Sciatic nerve (tissue), 2 donors: ENCODE measurements at places on chromosomes 7 and 10. TPM values are rescaled to one million over a fixed set of nuclear protein-coding genes. Genes with fewer than 3 reads are reported as not detected.

DNA sequence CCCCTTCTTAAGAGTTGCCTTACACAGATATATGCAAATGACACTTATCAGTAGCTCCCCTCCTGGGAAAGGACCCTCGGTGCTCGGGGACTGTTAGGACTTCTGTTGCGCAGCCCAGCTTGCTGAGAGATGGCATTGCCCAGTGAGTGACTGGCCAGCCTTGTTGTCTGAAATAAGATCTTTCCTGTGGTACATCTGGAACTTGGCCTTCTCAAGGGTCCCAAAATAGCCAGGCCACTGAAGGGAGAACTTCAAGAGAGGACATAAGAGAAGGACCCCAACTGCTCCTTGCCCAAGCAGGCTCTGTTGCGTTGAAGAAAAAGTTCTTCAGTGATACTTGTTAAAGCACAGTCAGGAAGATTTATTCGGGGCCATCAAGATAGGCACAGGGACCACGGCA, 17.3 kb downstream of the BAG3 start:
- DNase-seq = no peak

DNA sequence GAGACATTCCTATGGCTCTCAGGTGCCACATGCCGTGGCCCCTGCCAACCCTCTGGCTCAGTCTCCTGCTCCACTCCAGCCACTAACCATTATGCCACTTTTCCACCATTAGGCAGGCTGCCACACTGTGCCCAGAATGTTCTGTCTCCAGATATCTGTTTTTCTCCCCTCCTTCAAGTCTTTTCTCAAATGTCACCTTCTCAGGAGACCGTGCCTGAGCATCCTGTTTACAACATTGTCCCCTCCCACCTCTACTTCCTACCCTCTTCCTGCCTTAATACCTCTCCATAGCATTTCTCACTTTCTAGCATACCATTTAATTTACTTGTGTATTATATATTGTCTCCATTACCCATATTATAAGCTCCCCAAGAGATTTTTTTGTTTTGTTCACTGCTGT, 162.5 kb upstream of the LYZL2 start:
- DNase-seq = no peak

DNA sequence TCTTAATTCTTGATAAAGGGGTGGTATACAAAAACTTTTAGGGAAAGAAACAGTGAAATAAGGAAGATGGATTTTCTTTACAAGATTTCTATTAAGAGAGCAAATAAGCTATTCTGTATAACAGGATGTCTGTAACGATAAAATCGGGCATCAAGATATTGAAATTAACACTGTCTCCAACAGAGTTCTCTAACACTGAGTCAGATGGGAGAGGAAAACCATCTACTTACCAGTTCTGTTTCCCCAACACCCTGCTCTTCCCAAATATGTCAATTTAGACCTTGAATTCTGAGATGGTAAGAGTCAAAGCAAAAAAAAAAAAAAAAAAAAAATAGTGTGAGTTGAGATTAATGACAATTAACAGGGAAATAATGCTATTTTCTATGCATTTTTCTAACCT, 23.0 kb downstream of the SMURF1 start:
- no peak for DNase-seq

DNA sequence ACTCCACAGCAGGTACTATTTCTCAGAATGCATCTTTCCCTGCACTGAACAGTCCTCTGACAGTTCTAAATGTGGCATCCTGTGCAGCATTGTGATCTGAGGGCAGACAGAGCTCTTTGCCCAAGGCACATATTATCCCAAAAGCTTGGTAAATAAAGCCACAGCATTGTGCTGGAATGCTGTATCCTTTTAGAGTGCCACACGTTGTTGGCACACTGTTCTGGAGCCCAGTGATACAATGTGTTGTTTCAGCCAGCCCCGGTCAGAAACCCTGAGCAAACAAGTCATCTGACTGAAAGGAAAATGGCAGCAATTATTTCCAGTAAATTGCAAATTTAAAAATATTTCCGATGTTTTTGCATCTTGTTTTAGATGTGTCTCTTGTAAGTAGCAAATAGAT, 45.4 kb downstream of the NAMPT start:
- DNase-seq = no peak

DNA sequence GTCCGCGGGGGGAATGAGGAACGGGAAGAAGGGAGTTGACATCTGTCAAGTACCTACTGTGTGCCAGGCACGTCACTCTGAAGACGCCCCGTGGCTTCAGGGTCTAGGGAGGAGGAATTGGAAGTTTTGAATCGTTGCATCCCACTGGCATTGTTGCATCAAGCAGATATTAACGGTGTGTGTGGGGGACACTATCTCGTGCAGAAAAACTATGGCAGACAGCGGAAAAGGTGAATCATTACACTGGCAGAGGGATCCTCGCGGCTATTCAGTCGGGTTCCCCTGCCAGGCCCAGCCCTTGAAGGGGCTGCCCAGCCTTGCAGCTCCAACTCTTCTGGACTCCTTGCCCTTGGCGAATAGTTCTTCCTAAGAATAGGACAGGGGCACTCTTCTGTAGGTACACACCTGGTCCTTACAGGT, 1.0 kb upstream of the KIAA1549 start:
- DNase-seq = no peak

DNA sequence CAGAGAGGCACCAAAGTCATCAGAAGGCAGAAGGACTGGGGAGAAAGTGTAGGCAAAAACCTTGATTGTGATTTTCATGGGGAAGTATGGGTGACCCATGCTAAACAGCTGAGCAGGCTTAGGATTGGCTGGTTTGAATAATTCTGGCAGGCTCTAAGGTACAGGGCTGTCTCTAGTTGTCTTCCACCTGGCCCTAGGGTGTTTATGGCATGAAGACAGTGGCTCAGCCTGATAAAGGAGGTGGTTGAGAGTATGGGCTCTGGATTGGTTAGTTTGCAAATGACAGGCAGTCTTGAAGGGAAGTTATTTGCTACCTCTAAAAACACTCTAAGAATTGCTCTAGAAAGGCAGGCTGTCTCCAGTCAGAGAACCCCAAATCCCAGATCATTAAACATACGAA, 100.3 kb downstream of the STRA8 start:
- DNase-seq = no peak

DNA sequence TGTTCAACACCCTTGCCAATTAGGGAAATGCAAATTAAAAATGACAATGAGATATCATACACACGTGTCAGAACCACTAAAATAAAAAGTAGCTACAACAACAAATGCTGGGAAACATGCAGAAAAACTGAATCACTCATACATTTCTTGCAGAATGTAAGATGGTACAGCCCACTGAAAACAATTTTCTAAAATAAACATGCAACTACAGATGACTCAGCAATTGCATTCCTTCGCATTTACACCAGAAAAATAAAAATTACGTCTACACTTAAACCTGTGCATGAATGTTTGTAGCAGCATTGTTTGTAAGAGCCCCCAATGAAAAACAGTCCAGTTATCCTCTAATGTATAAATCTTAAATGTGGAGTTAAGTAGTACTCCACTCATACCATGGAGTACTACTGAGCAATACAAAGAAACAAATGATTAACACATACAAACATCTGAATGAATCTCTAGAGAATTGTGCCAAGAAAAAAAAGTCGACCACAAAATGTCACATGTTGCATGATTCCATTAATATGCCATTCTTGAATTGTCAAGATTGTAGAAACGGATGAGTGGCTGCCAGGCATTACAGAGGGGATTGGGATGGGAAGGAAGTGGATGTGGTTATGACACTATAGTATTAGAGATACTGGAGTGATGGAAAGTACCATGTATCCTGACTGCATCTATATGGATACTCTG, 134.6 kb upstream of the NPSR1 start:
- no peak for DNase-seq

The PRLHR gene
- total RNA-seq = not detected

The MOGAT3 gene
- total RNA-seq = not detected

The NPTX2 gene
- total RNA-seq = 3.8 TPM

The HMX3 gene
- total RNA-seq = not detected
